ENCODE measurements at places on chromosomes 16 and 17.

DNA sequence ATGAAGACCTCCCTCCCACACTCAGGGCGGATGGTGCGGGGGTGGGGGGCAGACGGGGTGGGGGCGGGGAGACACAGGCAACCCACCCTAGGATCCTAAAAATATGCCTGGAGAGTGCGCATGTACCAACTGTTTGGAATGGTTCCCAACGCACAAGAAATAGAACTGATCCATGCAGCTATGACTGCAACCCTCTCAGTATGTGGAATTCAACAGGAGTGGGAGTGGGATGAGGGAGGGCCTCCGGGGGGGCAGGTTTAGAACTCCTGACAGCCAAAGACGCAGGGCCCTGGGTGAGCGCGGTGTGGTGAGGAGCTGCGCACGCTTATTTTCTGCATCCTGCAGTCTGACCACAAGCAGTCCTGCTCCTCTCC, 1.1 kb upstream of the P2RX5 start:
- DNase-seq: no peak

GRCh38 chr16:80733407-80733806, 71.0 kb downstream of the CDYL2 start:
- DNase-seq: no peak

GRCh38 chr16:65185241-65185778, 63.4 kb upstream of the CDH11 start:
- no peak for DNase-seq

DNA sequence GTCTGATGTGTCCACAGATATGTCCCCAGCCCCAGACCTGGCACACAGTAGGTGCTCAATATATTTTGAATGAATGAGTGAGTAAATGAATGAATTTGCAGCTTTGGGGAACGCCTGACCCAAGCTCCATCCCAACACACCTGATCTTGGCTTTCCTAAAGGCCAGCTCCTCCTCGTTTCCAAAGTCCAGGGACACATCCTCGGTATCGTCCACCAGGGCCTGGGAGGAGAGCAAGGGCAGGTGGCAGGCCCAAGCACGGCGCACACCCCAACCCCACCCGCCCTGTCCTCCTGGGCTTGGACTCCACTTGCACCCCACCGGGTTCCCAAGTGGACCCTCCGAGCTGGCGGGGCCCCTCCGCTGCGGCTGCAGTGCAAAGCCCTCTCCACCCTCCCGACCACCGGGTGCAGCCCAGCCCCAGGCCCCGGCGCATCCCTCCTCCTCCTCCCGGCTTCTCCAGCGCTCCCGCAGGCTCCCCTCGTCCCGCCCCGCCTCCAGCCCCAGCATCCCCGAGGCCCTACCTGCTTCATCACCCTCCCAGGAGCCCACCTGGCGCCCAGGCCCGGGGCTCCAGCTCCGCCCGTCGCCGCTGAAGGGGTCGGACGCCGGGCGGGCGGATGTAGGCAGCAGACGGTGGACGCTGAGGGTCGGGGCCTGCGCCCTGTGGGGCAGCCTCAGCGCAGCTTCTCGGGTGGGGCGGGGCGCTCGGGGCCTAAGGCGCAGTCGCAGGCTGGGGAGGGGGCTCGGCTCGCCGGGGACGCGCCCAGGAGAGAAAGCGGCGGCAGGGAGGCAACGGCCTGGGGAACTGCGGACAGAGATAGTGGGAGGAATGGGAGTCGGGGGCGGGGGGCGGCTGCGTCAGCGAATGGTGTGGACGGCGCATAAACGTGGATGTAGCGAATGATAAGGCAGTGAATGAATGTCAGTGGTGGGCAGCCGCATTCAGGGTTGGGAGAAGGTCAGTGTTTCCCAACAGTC, at the start of gene TVP23A:
Gene TVP23A (minus strand): TSS at position 832 of the 979 bp plus-strand sequence. CDS start 301 bp downstream, at position 531.
- no peak for DNase-seq

- DNase-seq: no peak
Observed at GRCh38 chr16:85491058-85491771, 121.9 kb upstream of the GSE1 start.

DNA sequence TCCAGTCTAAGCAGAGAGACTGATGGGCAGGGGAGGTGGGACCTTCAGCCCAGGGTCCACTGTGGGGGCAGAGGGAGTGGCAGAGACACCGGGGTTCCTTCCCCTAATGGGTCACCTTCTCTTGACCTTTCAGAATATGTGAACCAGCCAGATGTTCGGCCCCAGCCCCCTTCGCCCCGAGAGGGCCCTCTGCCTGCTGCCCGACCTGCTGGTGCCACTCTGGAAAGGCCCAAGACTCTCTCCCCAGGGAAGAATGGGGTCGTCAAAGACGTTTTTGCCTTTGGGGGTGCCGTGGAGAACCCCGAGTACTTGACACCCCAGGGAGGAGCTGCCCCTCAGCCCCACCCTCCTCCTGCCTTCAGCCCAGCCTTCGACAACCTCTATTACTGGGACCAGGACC, 2.8 kb downstream of the MIEN1 start:
- no peak for DNase-seq

DNA sequence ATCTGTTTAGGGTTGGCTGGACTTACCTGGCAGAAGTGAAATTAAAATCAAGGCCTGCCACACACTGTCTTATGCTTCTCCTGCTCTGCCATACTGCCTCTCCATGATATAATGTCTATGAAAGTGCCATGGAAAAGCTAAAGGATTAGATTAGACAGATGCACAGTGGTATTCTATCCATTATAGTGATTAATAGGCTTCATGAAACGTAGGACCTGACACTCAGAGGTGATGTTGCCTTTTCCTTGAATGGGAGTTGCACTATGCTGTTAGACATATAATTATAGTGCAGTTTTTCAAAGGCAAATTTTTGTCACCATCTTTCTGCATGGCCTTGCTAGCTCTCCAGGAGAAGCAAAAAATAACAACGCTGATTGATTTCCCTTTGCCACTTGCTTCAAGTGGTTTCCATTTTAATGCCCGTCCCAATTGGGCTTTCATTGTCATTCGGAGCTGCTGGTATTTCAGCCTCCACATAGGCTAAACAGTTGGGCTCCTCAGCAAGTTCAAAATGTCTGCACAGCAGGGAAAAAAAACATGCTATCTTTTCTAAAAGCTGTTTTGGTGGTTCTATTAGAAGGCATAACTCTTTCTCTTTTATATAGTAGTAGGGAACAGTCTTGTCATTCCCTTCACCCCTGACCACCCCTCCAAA, 502.8 kb upstream of the GOT2 start:
- no peak for DNase-seq

- no peak for DNase-seq
Observed at GRCh38 chr17:77420095-77420803, 279.5 kb downstream of the SEC14L1 start.

GRCh38 chr17:77417575-77417974, 276.8 kb downstream of the SEC14L1 start:
- no peak for DNase-seq

DNA sequence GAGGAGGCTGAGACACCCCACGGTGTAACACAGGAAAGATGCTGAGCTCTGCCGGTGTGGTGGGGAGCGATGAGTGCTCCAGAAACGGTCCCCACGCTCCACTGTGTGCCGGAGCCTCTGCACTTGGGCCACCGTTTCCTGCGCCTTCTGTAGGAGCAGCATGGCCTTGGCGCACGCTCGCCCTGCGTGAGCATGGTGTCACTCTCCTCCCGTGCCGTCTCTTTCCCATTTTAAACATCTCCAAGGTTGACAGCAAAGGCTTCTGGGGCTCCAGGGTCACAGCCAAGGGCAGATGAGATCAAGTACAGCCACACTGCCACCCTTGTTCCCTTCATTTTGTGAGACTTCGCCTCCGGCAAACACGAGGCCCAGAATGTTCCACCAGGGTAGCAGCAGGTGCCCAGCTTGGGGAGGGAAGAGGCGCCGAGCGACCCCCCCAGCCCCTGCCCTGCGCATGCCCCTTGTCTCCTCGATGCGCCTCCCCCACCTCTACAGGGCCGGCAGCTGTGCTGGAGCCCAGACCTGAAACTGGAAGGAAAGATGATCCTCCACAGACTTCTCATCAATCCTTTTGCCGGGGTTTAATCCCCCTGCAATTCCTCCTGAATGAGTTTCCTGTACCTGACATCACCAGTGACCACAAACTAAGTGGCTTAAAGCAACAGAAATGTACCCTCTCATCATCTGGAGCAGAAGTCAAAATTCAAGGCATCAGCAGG, 19.9 kb upstream of the OSGIN1 start:
- DNase-seq: peak; percentile 40

- no peak for DNase-seq
Observed at GRCh38 chr17:43220511-43221125, 7.8 kb downstream of the CCDC200 start.

GRCh38 chr16:81627024-81627423, 152.1 kb upstream of the PLCG2 start:
- DNase-seq: no peak

DNA sequence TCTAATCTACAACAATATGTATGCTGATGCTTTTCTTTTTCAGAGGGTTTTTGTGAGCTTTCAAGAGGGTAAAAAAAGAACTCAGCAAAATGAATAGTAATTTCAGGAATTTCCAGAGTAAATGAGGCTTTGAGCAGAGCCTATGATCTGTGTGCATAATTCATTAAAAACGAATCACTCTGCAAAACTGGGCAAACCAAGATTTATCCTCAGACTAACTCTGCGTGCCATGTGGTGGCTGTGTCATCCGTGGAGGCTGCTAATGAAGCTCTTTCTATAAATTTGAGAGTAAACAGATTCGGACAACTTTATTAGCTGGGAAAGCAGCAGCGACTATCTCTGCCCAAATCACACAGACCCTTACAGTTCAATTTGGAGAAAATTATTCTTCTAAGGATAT, 83.8 kb downstream of the FOXL1 start:
- no peak for DNase-seq

DNA sequence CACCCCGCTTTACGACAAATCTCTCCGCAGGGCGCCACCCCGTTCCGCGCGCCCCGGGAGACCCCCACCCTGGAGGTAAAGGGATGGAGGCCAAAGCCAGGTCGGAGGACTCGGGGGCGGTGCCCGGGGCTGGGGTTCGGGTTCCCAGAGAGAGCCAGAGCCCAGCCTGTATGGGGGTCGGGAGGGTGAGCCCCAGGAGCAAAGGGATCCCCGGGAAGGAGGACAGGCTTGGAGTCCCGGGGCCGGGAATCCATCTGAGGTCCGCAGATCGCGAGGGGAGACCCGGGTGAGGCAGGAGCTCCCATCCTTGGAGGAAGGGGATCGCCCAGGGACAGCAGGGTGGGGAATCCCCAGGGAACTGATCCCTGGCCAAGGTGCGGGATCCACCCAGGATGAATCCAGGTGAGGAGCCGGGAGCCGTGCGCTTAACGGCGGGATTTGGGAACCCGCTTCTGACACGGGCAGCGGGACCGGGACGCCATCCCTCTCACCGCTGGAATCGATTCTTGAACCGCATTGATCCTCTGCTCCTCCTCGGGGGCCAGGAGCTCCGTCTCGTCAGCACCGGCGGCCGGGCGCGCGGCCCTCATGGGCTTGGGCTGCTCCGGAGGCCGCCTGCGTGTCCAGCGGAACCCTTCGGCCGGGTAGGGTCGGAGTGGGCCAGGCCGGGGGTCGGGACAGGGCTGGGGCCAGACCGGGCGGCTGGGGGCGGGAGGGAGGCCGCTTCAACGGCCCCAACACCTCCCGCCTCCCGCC, at the start of gene MMD:
Gene MMD (minus strand): TSS at position 657 of the 756 bp plus-strand sequence. CDS start 140 bp downstream, at position 517.
- DNase-seq: no peak

GRCh38 chr17:59533694-59534093, 31.7 kb upstream of the DHX40 start:
- DNase-seq: no peak

GRCh38 chr16:53775821-53776431, 72.0 kb downstream of the FTO start:
- peak; percentile 93 for DNase-seq

GRCh38 chr17:51045621-51046020, 75.0 kb downstream of the SPAG9 start:
- DNase-seq: peak; percentile 71

GRCh38 chr17:57506774-57507127, 238.3 kb downstream of the CCDC182 start:
- DNase-seq: no peak

GRCh38 chr17:82333279-82334171, at the start of gene SECTM1:
SECTM1 (minus strand) TSS chr17:82333766; CDS start chr17:82327240, 6,526 bp downstream.
- peak; percentile 57 for DNase-seq

DNA sequence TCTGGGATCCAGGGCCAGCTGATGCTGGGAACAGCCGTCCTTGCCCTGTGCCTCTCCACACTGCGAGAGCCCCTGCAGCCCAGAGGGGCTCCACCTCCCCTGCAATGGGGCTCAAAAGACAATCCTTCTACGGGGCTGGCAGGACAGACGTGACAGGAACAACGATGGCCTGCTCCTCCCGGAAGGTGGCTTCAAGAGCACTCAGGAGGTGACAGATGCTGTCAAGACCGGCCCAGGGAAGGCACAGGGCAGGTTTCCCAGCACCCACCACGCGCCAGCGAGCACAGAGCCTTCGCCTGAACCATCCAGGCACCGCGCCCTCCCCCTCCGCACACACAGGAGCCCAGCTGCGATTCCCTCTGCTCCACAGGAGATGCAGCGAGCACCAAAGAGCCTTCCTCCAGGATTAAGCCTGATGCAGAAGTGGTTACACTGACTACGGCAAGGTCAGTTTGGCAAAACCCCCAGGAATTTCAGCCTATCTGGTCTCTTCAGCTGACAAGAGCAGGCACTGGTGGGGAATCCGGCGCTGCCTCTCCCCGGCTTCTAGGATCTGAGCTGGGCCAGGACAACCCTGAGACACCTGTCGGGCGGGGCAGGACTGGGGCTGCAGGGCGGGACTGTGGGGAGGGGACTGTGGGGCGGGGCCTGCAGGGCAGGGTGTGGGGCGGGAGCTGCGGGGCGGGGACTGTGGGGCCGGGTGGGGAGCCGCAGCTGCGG, 103.4 kb downstream of the ZNF778 start:
- DNase-seq: peak; percentile 22

DNA sequence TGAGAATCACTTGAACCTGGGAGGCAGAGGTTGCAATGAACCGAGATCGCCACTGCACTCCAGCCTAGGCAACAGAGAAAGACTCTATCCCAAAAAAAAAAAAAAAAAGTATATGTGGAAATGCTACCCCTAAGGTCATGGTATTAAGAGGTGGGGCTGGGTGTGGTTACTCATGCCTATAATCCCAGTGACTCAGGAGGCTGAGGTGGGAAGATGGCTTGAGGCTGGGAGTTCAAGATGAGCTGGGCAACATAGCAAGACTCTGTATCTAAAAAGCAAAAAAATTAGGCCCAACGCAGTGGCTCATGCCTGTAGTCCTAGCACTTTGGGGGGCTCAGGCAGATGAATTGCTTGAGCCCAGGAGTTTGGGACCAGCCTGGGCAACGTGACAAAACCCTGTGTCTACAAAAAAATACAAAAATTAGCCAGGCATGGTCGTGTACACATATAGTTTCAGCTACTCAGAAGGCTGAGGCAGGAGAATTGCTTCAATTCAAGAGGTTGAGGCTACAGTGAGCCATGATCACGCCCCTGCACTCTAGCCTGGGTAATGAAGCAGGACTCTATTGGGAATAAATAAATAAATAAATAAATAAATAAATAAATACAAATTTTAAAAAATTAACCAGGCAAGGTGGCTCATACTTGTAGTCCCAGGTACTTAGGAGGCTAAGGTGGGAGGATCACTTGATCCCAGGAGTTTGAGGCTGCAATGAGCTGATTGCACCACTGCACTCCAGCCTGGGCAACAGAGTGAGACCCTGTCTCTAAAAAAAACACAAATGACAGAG, 32.3 kb upstream of the NUFIP2 start:
- no peak for DNase-seq

All from LHCN-M2 (cell line).